ENCODE measurements at places on chromosomes 12 and 14. TPM values are rescaled to one million over a fixed set of nuclear protein-coding genes. Genes with fewer than 3 reads are reported as not detected.

Gene MYBPC1
- total RNA-seq: not detected

Gene MMP17
- total RNA-seq: 0.38 TPM

Gene B4GALNT3
- total RNA-seq: 3.9 TPM

Gene CLEC1A
- total RNA-seq: 9.7 TPM

Gene PLA2G1B
- total RNA-seq: not detected

Gene TMEM233
- total RNA-seq: 2.1 TPM

GRCh38 chr12:6696690-6697583 lies 3.7 kb downstream of the PIANP start:
- H3K4me1 ChIP-seq: peaks cover 7% of the 10 kb centered on the region
- H3K27ac ChIP-seq: no peak overlapping the region
- DNase-seq: no peak
- H3K27me3 ChIP-seq: peaks cover 16% of the 10 kb centered on the region
- no peaks in the 10 kb centered on the region for H3K36me3 ChIP-seq
- H3K4me3 ChIP-seq: no peak overlapping the region

DNA sequence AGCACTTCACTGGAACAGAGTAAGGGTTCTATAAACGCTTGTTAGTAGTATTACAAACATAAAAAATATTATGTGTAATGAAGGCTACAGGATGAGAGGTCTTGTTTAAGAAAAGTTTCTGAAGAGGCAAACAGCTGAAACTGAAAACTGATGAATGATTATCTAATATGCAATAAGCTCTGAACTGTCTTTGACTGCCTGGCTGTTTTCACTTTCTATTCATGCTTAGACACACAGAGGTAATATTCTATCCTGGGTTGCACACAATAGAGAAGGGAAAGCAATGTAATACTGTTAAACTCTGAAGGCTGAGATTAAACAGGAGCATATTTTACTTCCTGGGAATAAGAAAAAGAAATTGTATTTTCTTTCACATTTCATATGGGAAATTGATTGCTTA lies 251.3 kb downstream of the ALX1 start:
- H3K4me1 ChIP-seq: no peaks in the 10 kb centered on the region
- H3K27ac ChIP-seq: no peak overlapping the region
- no peaks in the 10 kb centered on the region for H3K36me3 ChIP-seq
- DNase-seq: no peak
- H3K4me3 ChIP-seq: no peak overlapping the region

DNA sequence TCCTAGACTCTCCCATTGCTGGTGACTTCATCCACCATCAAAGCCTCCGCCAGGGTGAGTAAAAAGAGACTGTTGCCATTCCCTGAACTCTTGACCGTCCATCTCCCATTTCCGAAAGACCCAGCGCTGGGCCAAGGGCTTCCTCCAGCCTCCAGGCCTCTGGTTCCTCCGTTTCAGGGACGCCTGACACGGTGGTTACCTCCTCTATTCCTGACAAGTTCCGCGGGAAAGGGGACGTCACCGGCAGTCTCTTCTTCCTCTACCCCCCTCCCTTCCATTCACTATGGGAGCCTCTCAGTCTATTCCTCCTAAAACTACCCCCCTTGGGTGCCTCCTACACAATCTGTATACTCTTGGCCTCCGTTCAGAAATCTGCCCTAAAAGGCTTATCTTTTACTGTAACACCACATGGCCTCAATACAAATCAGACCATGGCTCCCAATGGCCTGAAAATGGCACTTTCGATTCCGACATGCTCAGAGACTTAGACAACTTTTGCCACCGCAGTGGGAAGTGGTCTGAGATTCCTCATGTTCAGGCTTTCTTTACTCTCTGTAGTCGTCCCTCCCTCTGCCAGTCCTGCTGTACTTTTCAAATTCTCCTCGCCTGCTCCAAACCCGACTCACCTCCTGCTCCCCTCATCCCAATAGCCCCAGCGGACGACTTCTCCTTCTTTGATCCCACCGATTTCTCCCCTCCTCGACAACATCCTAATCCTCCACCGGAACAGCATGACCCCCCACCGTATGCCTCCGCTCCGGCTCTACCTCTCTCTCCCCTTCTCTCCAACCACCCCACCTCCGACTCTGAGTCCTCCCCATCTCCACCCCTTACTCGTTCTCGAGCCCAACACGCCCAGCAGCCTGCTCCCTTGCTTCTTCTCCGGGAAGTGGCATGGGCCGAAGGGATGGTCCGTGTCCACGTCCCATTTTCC lies 70.4 kb downstream of the MOK start:
- peaks cover 3% of the 10 kb centered on the region for H3K4me1 ChIP-seq
- H3K27ac ChIP-seq: no peak overlapping the region
- H3K36me3 ChIP-seq: no peaks in the 10 kb centered on the region
- no peak overlapping the region for H3K4me3 ChIP-seq
- no peak for DNase-seq
- no peaks in the 10 kb centered on the region for H3K27me3 ChIP-seq

DNA sequence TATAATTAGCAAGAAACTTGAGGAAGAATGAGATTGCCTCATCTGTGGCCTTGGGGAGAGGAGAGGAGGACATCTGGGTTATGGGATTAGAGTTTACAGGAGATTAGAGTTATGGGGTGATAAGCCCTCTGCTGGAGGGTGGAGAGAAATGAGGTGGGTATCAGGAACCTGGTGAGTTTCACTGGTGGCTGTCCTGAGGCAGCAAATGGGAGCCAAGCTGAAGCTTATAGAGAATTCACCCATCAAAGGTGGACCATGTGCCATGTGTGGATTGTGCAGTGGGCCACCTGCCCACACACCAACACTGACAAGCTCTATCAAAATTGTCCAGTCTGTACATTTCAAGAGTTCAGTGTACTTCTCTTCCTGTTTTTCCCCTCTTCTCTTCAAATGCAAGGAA lies 135.3 kb downstream of the AEBP2 start:
- H3K27me3 ChIP-seq: no peaks in the 10 kb centered on the region
- H3K36me3 ChIP-seq: no peaks in the 10 kb centered on the region
- H3K4me3 ChIP-seq: no peak overlapping the region
- DNase-seq: no peak
- no peak overlapping the region for H3K27ac ChIP-seq

DNA sequence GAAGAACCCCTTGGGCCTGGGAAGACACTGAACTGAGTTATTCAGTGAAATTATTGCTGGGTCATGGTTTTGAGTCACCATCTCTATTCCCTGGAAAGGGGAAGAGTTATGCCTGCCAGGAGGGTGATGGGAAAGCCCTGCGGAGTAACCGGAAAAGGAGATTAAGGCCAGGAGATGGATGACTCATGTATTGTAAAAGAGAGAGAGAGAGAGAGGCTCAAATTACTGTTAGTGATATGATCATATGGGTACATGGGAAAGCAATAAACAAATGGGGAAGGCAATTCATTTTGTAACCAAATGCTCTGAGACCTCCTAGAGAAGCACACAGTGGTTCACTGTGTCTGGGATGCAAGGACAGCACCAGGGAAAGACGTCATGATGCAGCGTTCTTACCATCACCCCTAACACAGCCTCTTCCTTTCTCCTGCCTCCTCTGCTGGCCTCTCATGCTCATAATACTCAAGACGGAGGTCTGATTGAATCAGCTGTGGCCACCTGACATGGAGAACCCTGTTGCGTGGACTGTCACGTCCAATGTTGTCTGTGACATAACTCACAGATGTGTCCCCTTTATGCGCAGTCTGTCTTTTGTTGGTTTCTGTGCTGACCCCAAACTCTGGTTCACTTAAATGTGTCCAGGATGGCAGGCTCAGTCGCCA lies 243.7 kb downstream of the TMEM132D start:
- no peak overlapping the region for H3K4me3 ChIP-seq
- no peaks in the 10 kb centered on the region for H3K4me1 ChIP-seq
- DNase-seq: no peak

GRCh38 chr12:818733-819132 lies 66.4 kb downstream of the WNK1 start:
- H3K36me3 ChIP-seq: no peaks in the 10 kb centered on the region
- no peaks in the 10 kb centered on the region for H3K4me1 ChIP-seq
- no peak for DNase-seq
- H3K4me3 ChIP-seq: no peak overlapping the region
- H3K27me3 ChIP-seq: no peaks in the 10 kb centered on the region
- peak overlapping the region; percentile 18 for H3K27ac ChIP-seq

DNA sequence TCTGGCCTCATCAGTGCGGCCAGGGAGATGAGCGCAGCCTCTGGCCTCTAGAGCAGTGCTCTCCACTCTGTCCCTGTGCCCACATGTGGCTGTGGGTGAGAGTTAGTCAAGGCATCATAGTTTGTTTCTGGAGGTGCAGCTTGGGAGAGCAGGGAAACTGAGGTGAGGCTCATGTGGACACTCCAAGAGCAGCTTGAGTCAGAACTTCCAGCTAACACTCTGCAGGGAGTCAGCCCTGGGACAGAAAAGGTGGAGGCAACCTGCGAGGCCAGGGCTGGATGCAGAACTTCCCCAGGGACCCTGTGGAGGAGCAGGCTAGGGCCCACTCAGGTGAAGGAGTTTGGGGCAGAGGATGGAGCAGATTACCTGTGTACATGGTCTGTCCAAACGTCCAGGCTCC lies 10.8 kb downstream of the ISCA2 start:
- H3K4me3 ChIP-seq: no peak overlapping the region
- H3K27me3 ChIP-seq: no peaks in the 10 kb centered on the region
- peaks cover 7% of the 10 kb centered on the region for H3K4me1 ChIP-seq

DNA sequence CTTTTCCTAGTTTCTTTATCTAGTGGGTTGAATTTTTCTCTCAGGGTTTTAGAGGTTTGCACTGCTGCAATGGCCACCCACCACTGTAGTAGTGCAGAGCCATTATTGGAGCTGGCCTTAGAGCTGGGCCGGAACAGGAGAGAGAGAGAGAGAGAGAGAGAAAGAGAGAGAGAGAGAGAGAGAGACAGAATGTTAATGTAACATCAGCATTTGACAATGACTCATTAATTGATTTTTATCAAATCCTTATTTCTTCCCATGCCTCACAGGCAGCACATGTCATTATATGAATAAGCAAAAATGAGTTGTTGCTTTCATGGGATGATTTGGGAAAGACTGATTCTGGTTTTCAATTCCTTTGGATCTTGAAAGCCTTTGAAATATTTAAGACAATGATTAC lies 76.3 kb upstream of the PPP4R3A start:
- no peaks in the 10 kb centered on the region for H3K4me1 ChIP-seq
- no peak overlapping the region for H3K4me3 ChIP-seq
- no peak for DNase-seq
- no peaks in the 10 kb centered on the region for H3K27me3 ChIP-seq
- H3K27ac ChIP-seq: no peak overlapping the region

DNA sequence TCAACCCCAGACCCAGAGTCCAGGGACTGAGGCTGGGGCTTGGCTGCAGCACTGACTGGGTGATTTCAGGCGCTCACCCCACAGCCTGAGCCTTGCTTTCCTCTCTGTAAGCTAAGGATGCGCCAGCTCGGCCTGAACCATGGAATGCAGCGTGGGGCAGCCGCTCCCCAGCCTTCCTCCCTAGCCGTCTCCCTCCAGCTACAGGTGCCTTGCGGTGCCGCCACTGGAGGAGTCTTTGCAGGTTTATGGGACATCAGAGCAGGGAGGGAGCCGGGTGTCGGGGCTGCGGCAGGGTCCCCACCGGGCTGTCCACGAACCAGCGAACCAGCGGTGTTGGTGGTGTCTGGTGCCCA lies 19.4 kb downstream of the PPP2R5C start:
- H3K4me3 ChIP-seq: no peak overlapping the region
- no peak overlapping the region for H3K27ac ChIP-seq
- H3K36me3 ChIP-seq: no peaks in the 10 kb centered on the region
- no peaks in the 10 kb centered on the region for H3K27me3 ChIP-seq
- peak; percentile 37 for DNase-seq
- H3K4me1 ChIP-seq: peaks cover 16% of the 10 kb centered on the region

DNA sequence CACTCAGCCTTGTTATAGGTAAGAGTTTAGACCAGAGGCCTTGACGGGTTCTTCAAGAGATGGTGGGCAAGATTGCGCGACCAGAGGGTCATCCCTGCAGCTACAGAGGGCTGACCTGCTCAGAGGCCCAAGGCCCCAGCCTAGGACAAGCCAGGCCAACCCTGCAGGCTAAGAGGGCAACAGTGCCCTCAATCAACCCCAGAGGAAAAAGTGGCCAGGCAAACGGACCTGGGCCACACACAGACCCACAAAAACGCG lies 1.3 kb downstream of the SSH1 start:
- H3K4me1 ChIP-seq: peaks cover 34% of the 10 kb centered on the region
- no peaks in the 10 kb centered on the region for H3K27me3 ChIP-seq
- H3K36me3 ChIP-seq: no peaks in the 10 kb centered on the region
- H3K4me3 ChIP-seq: peak overlapping the region; percentile 56
- DNase-seq: no peak

DNA sequence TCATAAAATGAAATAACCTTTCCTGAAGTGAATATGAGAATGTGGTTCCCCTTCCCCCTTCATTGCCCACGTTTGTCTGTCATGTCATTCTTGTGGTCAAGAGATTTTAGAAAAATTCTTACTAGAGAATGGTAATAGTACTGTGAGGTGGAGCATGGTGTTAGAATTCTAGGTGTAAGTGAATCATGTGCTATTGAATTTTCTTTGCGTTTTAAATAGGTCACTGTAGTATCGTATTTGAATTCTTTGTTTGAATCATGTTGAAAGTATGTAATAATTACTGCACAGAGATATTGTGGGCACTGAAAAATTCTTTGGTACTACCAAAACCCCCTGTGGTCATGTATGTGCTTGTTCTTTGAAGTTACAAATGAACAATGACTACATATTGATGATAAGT lies 49.9 kb downstream of the FUT8 start:
- no peaks in the 10 kb centered on the region for H3K4me1 ChIP-seq
- DNase-seq: no peak
- no peaks in the 10 kb centered on the region for H3K36me3 ChIP-seq
- no peak overlapping the region for H3K4me3 ChIP-seq

DNA sequence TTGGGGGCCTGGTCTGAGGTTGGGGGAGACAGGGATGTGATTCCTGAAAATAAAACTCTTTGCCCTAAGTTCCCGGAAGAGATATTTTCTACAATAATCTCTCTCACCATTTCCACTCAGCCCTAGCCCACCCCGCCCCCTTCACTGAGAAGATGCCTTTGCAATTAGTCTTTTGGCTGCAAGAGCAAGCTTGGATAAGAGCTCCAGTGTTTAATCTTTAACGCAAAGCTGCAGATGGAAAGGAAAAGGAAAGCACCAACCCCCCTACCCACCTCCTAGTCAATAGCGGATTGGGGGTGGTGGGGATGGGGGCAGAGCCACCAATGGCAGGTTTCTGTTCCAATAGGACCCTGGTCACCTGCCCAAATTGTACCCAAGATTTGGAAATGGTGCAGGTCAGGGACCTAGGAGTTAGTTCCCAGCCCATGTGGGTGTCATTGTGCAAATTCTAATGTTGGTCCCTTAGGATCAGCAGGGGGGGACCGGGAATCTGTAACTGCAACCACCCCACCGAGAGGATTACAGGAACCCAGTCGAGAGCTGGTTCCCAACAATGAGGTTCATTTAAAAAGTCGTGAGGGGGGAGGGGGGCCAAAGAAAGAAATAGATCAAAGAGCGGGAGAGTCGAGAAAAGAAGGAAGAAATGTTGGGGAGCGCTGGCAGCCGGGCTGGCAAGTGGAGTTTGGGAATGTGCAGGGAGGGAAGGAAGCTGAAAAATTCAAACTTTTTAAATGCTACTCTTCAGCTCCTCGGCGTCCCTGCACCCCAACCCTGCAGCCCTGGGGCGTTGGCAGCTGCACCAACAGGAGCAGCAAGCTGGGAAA lies 1.6 kb downstream of the ZFP36L1 start:
- peak overlapping the region; percentile 77 for H3K4me3 ChIP-seq
- peak overlapping the region; percentile 99 for H3K27ac ChIP-seq
- H3K27me3 ChIP-seq: no peaks in the 10 kb centered on the region
- peaks cover 22% of the 10 kb centered on the region for H3K36me3 ChIP-seq
- no peak for DNase-seq
